Putamen (tissue), 1 donor: ENCODE measurements at places on chromosomes 7 and 10.

- no peak for DNase-seq
These were observed 14.6 kb downstream of the ZSCAN21 start for GRCh38 chr7:100064162-100064561.

- no peak for DNase-seq
These were observed 92.9 kb downstream of the SFMBT2 start for GRCh38 chr10:7317786-7318446.

- no peak for DNase-seq
These were observed 318.5 kb downstream of the WDR37 start for GRCh38 chr10:1374511-1375345.

DNA sequence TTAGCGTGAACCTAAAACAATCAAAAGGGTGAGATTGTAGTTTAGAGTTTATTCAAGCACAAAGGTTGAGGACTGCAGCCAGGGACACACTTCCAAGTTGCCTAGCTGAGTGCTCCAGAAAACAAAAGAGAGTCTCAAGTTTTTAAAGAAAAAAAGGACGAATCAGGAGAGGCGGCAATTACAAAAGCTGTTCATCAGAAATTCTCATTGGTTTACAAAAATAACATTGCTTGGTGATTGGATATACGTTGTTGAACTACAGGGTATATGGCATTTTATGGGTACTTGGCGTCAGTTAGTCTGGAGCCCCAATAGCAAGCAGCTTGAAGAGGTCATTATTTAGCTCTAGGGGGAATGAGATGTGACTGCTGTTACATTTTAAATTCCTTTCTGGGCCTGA lies 11.5 kb downstream of the ZNF438 start:
- peak; percentile 24 for DNase-seq

GRCh38 chr10:21130108-21130507 lies 233.0 kb upstream of the NEBL start:
- DNase-seq: no peak

DNA sequence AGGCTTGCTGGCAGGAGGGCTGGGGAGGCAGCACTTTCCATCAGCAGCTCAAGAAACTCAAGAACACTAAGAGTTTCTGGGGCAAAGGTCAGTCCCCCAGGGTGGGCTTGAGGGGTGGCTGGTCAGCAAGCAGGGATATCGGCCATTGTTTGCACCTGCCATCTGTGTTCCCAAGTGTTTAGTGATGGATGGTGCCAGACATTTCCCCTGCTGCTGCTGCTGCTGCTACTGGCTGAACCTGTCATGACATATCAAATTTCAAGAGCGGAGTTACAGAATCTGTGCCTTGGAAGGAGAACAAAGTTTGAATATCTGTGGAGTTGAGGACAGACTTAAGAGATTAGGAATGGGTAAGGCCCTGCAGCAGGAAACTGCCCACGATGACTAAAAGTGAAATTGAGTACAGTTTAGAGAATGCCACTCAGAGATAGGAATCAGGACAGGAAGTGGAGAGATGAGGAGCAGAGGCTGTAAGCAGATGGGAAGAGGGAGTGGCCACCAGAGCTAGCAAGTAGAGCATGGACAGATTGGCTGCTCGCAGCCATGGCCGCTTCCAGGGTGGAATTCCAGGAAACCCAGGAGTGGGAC lies 39.2 kb upstream of the PPP1R3C start:
- no peak for DNase-seq

- DNase-seq: no peak
These were observed 54.3 kb downstream of the EGFR start for GRCh38 chr7:55073051-55073511.
